ENCODE measurements at places on chromosomes 5 and 9. TPM values are rescaled to one million over a fixed set of nuclear protein-coding genes. Genes with fewer than 3 reads are reported as not detected.

PDE8B gene
- total RNA-seq = 0.53 TPM

FSTL4 gene
- 5.0 TPM for total RNA-seq

C9orf153 gene
- not detected for total RNA-seq

CDH9 gene
- total RNA-seq = 0.21 TPM

CSF2 gene
- not detected for total RNA-seq

STPG3 gene
- total RNA-seq = 0.21 TPM

LCN6 gene
- total RNA-seq = not detected
